ENCODE measurements at places on chromosomes 3 and 15.

GRCh38 chr3:63585927-63586326, 66.5 kb upstream of the SNTN start:
- DNase-seq, result no peak

DNA sequence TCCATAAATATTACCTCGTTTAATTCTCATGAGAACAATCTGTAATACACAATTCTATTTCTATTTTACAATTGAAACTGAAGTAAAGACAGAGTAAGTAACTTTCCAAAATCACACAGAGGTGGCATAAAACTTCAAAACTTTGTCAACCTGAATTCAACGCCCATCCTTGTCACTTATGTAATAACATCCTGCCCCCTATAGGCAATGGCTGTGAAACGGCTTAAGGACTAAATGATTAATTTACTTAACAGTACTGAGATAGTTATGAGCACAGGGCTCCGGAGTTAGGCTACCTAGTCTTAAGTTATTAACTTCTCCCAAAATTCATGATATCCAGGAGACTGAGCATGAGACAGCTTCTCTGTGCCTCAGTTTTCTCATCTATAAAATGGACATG, 293.1 kb upstream of the CHRM5 start:
- no peak for DNase-seq

DNA sequence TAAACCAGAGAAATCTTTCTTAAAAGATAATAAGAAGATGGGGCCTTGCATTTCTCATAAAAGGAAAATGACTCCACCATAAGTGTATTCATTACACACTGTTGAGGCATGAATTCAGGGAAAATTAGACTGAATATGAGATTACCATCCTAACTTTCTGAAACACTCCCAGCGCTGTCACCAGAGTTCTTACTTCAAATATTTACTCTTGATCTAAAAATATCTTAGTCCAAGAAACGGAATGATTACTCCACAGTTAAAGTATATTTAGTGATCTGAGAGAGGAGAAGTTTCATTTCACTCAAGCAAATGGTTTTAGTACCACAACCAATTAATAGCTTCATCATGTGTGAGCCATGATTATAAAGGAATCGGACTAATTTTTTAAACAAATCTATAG, 300.3 kb downstream of the ZBTB20 start:
- no peak for DNase-seq

DNA sequence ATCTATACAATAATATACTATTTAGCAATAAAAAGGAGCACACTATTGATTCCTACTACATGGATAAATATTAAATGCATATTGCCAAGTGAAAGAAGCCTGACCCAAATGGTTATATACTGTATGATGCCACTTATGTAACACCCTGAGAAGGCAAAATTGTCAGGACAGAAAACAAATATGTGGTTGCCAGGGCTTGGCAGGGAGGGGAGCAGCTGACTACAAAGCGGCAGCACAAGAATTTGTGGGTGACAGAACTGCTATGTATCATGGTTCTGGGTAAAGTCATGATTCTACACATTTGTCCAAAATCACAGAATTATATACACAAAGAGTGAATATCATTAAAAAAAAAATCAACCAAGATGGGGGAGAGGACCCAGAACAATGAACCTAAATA, 22.5 kb downstream of the TBC1D2B start:
- no peak for DNase-seq

- no peak for DNase-seq
These were observed 24.2 kb downstream of the MASP1 start for GRCh38 chr3:187267306-187267705.

DNA sequence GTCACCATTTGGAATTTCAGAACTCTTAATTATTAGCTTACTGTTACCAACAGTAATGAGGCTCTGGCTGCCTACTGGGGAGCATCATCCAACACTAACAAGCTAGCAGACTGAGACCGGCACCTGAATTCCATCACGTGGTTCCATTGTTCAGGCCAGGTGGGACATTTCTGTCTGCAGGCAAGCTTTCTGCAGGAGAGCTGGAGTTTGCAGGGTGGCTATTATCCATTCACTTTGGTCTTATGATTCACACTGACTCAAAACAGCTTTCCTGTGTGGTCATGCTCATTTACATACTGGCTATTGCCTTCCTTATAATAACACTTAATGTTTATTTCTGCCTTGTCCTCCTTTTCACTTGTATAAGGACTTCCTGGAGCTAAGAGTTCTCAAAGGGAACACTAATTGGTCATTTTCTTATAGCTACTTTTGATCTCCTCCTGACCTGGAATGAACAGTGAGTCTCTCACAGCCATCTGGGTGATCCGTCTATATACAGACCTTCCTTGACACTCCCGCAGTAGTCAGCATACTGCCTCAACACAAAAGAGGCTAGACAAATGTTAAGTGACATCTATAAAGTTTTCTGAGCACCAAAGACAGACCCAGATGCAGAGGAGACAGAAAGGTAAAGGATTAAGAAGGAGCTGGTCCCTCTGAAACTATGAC, 695.4 kb downstream of the FHIT start:
- DNase-seq, result no peak

DNA sequence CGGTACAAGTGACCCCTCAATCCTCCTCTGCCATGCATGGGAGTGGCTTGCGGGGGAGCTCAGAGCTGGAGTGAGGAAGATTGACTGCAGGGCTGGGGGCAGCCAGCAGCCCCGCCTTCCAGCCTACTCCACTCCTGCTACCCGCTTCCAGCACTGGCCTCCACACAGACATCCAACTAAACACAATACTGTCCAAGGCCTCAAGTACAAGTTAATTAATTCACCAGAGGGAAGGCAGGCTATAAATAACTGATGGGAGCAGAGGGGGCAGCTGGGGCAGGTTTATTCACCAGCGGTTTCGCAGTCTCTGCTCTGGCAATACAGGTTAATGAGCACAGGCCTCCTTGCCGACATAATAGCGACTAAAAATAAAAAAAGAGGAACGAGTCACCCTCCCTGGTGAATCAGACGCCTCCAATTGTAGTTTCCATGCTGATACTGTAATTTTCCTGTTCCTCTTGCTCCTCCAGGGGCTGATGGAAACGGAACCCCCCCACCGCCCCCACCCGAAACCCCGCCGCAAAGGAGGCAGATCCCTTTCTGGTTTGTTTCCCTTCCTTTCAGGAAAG, 166.4 kb upstream of the TLE3 start:
- DNase-seq, result no peak

- DNase-seq, result no peak
These were observed 159.3 kb upstream of the NR2F2 start for GRCh38 chr15:96170979-96171739.

GRCh38 chr3:106364477-106364876, 495.7 kb upstream of the CBLB start:
- no peak for DNase-seq

DNA sequence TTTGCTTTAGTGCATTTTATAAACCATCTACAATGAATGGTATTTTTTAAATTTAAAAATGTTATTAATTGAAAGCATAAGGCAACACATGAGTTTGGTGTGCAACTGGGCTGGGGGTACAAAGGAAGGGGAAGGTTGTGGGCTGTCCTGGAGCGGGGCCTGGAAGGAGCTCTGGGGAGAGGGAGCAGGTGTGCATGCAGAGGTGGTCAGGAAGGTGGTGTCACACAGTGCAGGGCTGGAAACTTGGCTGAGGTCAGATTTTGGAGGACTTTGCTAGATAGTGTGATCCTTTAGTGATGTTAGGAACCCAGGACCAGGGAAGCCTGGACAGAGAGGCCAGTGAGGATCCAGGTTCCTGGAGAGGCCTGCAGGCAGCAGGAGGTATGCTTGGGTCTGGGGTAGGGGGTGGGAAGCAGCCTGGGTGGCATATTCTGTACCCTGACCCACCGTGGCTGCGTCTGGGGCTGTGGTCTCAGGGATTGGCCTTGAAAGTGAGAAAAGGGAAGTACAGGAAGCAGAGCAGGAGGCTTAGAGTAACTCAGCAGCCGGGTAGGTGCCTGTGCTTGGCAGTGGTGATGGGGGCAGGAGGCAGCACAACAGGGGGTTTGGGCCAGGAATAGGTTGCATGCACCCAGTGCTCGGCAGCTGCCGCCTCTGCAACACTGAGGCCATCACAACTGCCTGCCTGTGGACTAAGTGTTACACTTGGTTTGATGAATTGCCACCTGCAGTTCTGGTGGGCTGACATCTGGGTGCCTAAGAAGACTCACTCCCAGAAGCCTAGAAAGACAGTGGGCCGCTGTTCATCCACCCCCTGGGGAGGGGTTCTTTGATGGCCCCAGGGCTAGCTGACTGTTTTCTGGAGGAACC, 33.0 kb downstream of the KY start:
- DNase-seq, result no peak

DNA sequence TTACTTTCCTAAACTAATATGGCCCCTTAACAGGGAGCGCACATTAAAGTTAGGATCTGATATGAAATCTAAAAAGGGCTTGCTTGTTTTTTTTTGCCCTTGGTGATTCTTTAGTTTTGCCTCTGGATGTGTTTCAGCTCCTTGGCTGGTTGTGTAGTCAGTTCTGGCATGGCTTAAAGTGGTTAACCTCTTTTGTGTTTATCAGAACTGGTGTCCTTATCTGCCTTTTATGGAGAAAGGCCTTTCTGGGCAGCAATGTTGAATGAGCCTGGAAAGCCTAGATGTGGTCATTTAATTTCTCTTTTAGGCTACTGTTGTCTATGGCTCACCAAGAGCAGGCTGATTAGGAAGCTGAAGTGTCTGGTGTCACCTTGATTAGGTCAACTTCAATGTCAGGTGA, 254.5 kb upstream of the ROPN1 start:
- DNase-seq, result no peak

- DNase-seq, result no peak
These were observed 23.1 kb upstream of the RNU6-1 start for GRCh38 chr15:67862750-67863441.

DNA sequence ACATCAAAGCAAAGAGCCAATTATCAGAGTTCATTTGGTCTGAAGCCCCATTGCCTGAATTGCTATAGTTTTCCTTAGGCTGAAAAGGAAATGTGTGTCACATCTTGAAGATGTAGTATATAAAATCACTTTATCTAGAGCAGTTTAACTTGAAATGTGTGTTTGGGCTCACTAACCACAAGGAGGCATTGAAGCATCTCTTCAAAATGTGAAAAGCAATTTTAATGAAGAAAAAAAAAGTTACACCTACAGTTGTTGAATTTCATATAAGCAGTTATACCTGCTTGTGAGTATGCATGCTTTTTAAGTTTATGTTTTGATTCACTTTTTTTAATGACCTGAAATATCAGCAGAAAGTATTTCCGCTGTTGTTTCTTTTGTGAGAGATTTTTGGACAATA, 129.3 kb downstream of the IQCH start:
- DNase-seq, result no peak

GRCh38 chr3:94405258-94406035, 342.6 kb downstream of the NSUN3 start:
- no peak for DNase-seq

DNA sequence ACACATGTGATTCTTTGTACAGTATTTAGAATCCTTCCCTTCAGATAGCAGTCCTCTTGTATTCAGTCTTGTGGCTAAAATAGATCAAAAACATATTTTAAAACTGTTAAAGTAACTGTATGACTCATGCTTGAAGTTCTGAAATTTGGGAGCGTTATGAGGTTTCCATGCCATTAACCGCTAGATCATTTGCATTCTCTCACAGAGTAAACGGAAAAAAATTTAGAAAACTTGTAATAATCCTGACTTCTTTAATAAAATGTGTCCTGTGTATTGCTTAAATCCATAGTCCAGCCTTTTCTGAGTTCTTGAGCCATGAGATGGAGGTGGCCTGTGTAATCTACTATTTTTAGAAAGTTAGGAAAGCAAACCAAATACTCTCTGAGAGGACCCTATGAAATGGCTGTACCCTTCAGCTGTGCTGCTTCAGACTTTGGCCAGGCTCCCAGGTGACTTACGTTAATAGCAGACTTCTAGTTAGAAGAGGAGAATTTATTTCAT, 33.8 kb downstream of the MBNL1 start:
- no peak for DNase-seq

- no peak for DNase-seq
These were observed at the start of gene ABI3BP for GRCh38 chr3:100993309-100993708. ABI3BP (minus strand) TSS chr3:100993421; CDS start chr3:100993384, 37 bp downstream.

DNA sequence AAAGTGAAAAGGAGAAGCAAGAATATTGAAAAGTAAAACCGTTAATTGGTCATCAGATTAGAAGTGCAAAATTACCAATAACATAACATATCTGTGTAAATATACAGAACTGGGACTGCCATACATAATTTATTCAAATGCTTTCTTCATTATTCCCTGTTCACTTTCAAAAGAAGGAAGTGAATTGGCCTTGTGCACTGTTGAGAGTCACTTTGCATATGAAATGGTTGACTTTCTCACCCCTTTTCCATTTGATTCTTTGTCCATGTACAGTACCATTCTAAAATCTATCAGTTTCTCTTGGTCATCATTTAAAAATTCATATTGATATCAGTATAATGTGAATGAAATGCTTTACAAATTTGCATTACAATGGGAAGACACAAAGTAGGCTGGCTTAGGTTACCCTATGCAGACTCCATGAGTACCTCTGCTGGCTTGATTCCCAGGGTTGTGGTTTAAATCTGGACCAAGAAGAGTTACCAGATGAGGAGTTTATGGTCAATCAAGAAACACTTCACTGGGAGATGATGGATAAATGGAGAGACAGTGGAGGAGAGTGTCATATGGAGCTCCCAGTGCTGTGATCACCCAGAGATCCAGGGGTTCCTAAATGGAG, 210.9 kb upstream of the TOPAZ1 start:
- DNase-seq, result no peak

DNA sequence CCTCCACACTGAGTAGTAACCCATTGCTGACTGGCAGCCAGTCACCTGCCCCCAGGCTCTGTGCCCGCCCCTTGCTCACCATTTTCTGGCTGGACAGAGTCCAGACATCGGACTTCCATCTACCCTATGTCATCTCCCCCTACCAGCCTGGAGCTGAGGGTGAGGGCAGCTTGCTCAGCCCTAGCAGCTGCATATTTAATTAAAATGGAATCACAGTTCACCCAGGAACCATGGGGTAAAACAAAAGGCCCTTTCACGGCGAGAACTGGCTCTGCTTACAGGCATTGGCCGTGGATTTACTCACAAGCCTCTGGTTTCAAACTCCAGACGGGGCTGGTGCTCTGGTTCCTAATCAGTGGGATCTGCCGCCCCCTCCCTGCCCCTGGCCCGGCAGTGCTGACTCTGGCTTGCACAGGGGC, 94.9 kb upstream of the ATP2B2 start:
- DNase-seq, result no peak

- DNase-seq, result no peak
These were observed 38.5 kb upstream of the FAN1 start for GRCh38 chr15:30865257-30865656.

DNA sequence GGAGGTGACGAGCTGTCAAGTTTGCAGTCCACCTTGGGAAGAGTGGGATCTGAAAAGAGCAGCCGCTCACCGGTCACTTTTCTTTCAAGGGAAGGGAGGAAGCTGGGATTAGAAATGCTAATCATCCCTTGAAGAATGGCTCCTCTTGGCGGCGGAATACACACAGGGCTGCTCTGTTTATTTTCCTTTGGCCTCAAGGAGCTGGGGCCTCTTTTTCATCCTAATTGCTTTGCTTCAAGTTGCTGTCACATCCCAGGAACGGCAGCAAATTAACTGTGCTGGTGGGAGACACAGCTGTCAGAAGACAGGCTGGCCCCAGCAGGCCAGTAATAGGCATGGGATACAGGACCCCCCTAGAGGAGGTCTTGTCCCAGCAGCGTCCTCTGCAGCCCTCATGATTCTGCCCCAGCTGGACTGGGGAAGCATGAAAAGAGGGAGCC, 6.7 kb downstream of the KBTBD13 start:
- no peak for DNase-seq
